ENCODE measurements at places on chromosomes 7 and 10.

GRCh38 chr10:95759233-95759826 lies 3.4 kb downstream of the ENTPD1 start:
- DNase-seq: no peak

DNA sequence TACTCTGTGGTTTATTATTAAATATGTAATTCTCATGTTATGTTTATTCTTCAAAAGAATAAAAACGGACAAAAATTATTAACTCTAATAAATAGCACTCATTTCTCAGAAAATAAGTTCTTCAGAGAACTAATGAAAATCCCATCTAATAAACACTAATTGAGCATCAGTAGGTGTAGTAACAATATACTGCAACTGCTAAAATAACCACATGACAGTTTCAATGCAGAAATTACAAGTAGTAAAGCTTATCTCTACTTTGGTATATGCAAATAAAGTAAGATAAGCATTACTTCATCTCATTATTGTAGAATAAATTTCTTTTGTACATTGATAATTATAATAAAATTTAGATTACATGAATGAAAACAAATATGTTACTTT lies 56.4 kb upstream of the DKK1 start:
- no peak for DNase-seq

- no peak for DNase-seq
These were observed 284.2 kb downstream of the C7orf25 start for GRCh38 chr7:42627626-42628025.

GRCh38 chr7:139730746-139731612 lies 46.8 kb downstream of the HIPK2 start:
- DNase-seq: peak; percentile 78
